Activated CD4-positive, alpha-beta T cell treated with anti-CD3 and anti-CD28 coated beads, Interleukin-2, amount 50 U/mL, for 1 hour (primary cell): ENCODE measurements at places on chromosomes 11 and 22.

DNA sequence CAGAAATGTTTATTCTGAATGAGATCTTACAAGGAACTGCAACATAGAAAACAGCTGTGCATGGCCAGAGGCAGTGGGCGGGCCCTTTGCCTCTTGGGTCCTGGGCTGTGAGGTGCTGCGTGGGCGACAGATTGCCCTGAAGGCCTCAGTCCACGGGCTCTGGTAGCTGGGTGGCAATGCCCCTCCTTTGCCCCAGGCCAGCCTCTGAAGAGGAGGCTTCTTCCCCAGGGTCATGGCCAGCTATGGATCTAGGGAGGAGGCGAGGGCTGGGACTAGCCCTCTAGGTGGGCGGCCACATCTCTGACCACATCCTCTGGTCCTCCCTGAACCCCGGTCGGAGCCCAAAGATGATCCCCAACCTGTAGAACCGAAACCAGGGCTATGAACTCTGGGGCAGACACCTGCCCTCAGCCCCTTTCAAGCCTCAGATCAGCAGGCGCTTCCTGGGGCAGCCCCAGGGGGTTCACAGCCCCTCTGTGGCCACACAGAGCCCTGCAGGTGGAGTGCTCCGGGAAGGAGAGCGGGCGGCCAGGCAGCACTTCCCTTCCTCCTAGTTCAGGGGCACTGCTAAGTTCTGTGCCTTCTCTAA, 6.6 kb upstream of the CDC42BPG start:
- no peak for DNase-seq

- no peak for DNase-seq
Observed at GRCh38 chr11:86800960-86801272, 574 bp downstream of the PRSS23 start.

GRCh38 chr11:73258104-73259035, 13.8 kb upstream of the P2RY6 start:
- DNase-seq = no peak

DNA sequence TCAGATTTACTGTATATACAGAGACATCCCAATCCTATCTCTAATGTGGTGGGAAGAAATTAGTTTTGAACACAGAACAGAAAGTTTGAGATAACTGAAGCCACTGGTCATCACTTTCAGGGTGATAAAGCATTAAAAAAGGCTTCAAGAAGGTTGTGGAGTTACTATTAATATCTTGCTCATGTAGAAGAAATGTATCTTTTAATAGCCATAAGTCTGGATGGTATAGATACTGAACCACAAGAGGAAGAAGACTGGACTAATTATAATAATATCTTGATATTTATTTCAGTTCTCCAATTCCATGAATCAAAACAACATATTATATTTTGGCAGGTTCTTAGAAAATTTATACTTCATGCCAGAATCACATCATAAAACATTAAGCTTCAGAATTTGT, 137.1 kb downstream of the TMEM135 start:
- no peak for DNase-seq

- DNase-seq = no peak
Observed at GRCh38 chr11:61131998-61132555, 29.1 kb downstream of the VPS37C start.

- DNase-seq = no peak
Observed at GRCh38 chr11:428295-428694, 13.5 kb upstream of the SIGIRR start.

GRCh38 chr11:77119531-77119936, 8.5 kb upstream of the MYO7A start:
- no peak for DNase-seq

DNA sequence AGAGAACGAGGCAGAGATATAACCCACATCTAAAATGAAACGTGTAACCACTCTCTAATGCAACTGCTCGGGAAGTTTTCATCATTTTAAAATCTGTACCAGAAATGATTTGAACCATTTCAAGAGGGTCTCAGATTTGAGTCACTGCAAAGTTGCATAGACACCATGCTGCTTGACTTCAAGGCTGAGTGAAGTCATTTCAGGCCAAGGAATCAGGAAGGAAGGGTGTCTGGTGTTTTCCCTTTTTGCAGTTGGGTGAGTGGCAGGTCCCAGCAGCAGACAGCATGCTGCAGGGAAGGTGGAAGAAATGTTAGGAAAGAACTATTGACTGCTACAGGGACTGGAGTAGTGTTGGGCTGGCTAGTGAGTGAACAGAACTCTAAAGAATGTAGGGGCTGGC, 16.5 kb downstream of the TANGO2 start:
- DNase-seq = no peak

DNA sequence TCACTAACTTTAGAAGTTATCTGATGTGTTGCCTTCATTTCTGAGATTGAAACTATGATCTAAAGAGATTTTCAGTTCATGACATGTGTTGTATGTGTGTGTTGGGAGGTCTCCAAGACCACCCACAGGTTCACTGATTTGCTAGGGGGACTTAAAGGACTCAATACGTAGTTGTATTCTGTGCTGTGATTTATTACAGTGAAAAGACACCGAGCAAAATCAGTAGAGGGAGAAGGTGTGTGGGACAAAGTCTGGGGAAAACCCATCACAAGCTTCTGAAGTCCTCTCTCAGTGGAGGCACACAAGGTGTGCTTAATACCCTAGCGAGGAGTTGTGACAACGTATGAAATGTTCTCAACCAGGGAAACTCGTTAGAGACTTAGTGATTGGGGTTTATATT, 35.6 kb downstream of the RNF169 start:
- no peak for DNase-seq
